ENCODE measurements at places on chromosomes 13 and 19.

GRCh38 chr19:21109116-21109515 lies 27.1 kb downstream of the ZNF714 start:
- DNase-seq: no peak

GRCh38 chr13:48978942-48979601 lies 3.4 kb downstream of the FNDC3A start:
- DNase-seq: no peak

DNA sequence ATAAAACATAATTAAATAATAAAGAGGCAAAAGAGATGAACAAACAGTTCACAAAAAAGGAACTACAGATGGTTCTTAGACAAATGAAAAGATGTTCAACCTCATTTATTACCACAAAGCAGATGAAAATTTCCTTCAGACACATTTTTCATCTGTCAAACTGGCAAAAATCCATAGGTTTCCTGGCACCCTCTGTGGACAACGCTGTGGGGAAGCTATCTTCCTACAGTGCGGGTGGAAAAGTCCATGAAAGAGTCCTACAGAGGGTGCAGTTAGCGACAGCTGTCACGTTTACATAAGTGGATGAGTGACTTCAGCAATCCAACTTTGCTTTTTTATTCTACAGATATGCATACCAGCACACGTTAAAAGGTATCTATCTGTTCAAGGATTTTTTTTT lies 30.3 kb upstream of the PDCD5 start:
- DNase-seq: no peak

GRCh38 chr13:44293374-44293773 lies 80.2 kb upstream of the SERP2 start:
- DNase-seq: no peak

- no peak for DNase-seq
These were observed 27.4 kb upstream of the TIMM44 start for GRCh38 chr19:7970716-7971448.

DNA sequence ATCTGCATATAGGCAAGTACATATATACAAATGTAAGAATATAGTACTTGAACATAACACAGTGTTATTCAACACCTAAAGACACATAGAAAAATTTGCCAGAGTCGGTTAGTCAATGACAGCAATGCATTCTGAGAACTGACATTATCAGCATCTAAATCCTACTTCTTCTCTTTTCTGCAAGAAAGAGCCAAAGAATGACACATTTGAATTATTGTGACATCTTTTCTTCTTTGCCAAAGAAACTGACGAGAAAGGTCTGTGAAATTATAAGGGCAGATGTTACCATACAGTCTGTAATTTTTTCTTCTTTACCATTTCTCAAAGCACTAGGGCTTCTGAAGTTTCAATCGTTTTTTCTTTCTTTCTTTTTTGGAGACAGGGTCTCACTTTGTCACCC lies 350.9 kb upstream of the NBEA start:
- DNase-seq: no peak

DNA sequence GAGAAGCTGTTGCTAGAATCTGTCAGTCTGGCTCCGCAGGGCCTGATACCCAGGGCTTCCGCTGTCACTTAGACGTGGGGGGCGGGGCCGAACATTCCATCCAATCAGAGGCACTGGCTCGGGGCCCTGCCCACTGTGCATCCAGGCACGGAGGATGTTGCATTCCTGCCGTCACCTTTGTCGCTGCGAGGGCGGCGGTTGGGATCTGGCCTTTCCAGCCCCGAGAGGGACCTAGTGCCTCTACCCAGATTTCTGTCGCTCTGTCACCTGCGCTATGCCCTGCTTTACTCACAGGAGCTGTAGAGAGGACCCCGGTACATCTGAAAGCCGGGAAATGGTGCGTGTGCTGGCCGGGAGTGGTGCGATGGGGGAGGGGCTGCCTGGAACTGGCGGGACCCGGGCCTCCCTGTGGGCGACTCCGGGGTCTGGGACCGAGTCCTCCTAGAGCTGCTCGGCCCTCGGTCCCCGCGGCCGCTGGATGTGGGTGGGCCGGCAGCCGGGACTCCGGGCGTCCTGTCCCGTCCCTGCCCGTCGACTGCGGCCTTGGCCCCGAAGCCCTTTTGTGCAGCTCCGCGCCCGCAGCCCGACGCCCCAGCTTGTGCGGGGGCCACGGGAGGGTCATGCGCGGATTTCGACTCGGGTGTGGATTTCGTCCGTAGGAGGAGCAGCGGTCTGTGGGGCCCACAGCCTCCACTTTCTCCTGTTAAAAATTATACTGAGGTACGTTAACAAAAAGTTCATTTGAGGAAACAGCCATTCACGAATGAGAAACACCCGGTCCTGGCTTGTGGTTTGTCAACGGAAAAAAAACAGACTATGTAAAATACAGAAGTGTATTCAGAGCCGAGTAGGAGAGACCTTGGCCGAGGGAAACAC lies at the start of gene ZNF439:
Gene ZNF439 (plus strand): TSS at position 133 of the 876 bp plus-strand sequence. CDS start 142 bp downstream, at position 275.
- peak; percentile 74 for DNase-seq

DNA sequence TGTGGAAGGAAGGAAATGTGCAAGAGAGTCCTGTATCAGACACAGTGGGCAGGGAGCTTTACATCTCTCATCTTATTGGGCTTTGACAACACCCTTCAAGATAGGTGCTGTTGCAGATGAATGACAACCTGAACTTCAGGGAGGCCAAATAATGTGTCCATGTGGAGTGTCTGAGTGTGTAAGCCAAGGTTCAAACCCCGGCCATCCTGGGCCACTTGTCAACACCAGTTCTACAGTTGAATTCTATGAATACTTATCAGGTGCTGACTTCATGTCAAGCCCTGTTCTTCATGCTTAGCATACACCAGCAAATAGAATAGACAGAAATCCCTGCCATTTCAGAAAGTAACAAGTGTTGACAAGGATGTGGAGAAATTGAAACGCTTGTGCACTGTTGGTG lies 354.4 kb downstream of the KCNRG start:
- no peak for DNase-seq

GRCh38 chr19:3366753-3367627 lies 607 bp downstream of the NFIC start:
- DNase-seq: peak; percentile 33

- no peak for DNase-seq
These were observed 1.3 kb upstream of the PTBP1 start for GRCh38 chr19:795691-796581.

DNA sequence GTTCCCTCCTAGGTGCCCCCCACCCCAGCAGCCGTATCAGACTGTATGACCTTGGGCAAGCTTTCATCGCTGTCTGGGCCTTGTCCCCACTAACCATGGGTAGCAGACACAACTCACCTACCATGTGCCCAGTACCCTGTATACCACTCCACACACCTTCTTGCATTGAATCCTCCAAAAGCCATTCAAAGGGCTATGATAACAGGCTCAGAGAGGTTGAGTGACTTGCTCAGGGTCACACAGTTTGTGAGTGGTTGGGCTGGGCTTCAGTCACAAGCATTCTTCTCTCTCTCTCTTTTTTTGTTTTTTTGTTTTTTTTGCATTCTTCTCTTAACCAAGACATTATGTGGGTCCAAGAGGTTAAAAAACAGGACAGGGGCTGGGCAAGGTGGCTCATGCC lies 2.6 kb downstream of the RASAL3 start:
- no peak for DNase-seq

GRCh38 chr19:54230031-54230430 lies 7.2 kb upstream of the LILRB3 start:
- DNase-seq: no peak

GRCh38 chr19:14167576-14168138 lies 31.3 kb upstream of the ASF1B start:
- DNase-seq: no peak

- no peak for DNase-seq
These were observed 47.7 kb upstream of the ATP12A start for GRCh38 chr13:24632382-24633121.

GRCh38 chr13:98462946-98463345 lies 114.0 kb downstream of the STK24 start:
- no peak for DNase-seq

- DNase-seq: no peak
These were observed 18.7 kb upstream of the SIAH3 start for GRCh38 chr13:45870232-45870631.

GRCh38 chr19:45195764-45196163 lies 17.2 kb downstream of the BLOC1S3 start:
- DNase-seq: no peak

- DNase-seq: no peak
These were observed 34.0 kb downstream of the GARRE1 start for GRCh38 chr19:34288381-34288780.

GRCh38 chr13:64529874-64530485 lies 2700.2 kb downstream of the PCDH9 start:
- DNase-seq: no peak

DNA sequence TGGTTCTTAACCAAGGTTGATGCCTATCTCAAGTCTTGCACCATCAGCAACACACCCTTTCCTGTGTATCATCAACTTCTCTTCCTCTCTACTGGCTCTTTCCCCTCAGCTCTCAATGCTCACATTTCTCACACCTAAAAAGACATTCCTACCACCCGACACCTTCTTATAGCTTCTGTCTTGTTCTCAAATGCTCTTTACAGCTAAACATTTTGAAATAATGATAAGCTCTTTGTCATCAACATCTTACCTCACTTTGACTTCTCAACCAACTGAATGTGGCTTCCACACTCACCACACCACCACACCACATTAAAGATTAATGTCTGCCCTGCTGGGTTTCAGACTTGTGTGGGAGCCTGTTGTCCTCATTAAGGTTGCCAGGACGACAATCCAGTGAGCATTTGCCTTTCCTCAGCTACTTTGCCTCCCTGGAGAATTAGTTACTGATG lies 67.8 kb downstream of the RXFP2 start:
- DNase-seq: no peak

- no peak for DNase-seq
These were observed 11.4 kb downstream of the NDFIP2 start for GRCh38 chr13:79492313-79492798.

GRCh38 chr19:12825254-12826131 lies 8.9 kb downstream of the RTBDN start:
- no peak for DNase-seq

DNA sequence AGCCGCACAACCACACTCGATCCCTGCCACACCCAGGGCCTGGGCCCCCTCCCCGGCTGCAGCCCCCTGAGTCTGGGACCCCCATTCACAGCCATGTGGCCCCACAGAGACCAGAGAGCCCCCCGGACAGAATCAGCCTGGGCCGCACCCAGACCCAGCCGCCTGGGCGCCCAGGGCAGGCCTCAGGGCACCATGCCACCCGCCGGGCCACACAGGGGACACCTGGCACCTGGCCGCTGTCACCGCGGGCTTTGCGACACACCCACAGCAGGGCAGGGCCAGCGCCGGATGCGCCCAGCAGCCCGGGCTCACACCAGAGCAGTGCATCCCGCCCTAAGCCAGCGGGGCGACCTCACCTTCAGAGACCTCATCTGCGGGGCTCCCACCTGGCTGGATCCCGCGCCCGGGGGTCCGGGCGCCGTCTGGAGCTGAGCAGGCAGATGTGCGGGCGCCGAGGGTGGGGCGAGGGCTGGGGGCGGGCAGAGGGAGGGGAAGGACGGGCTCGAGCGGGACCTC lies 443 bp downstream of the TBXA2R start:
- DNase-seq: peak; percentile 38

DNA sequence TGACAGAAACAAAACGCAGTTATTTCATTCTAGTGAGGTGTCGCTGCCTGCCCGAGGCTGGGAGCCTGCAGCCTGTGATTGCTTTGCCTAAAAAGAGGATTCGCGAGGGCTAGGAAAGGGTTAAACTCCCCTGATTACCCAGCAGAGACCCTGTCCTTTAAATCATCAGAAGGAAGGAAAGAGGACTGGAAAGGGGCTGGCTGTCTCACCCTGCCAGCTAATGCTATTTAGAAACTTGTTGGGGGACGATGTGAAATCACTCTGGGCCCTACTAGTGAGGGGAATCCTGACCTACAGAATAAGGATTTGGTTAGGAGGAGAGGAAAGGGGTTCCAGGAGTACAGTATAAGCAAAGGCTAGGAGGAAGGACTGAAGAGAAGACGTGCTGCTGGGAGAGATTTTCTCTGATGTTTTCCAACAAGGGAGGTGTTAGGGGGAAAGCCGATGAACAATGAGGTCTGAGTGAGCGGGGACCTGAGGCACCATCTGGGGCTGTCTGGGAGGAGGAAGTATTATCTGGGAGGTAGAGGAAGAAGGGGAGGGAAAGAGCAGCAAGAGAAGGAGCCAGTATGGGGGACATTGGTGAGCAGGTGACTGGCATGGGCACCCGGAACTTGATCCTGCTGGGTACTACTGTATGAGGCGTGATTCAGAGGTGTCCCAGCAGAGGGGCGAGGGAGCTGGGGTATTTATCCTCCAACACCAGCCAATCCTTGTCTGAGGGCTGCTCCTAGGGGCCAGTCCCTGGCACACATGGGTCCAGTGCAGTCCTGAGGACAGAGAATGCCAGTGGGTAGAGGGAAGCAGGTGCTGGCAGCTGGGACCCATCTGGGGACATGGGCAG lies 55.7 kb upstream of the PTPRS start:
- no peak for DNase-seq

DNA sequence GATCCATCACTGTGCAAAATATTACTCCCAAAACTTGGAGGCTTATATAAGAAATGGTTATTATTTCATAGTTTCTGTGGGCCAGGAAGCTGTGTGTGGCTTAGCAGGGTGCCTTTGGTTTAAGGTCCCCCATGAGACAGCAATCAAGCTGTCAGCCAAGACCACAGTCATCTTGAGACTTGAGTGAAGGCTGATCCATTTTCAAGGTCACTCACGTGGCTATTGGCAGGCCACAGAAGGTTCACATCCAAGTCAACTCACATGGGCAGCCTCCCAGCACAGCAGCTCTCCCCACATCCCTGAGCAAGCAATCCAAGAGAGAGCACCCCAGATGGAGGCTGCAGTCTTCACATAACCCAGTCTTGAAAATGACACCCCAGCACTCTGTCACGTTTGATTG lies 537.4 kb downstream of the MYO16 start:
- DNase-seq: no peak

DNA sequence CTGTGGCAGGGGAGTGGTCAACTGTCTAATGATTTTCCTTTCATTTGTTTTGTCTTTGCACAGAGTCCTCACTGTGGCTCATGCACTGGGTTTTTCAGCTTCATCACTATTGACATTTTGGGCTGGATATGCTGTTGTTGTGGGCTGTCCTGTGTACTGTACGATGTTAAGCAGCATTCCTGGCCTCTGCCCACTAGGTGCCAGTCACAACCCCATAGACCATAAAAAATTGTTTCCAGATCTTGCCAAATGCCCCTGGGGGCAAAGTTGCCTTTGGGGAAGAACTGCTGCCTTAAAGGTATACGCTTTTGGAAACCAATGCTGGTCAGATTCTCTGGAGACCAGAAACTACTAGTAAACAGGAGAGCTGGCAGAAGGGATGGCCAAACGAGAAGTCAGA lies 310.4 kb downstream of the SPRY2 start:
- DNase-seq: no peak

GRCh38 chr19:14473073-14473977 lies 1.8 kb downstream of the PTGER1 start:
- no peak for DNase-seq

- DNase-seq: no peak
These were observed 5.5 kb upstream of the ERVV-1 start for GRCh38 chr19:53008061-53008778.

DNA sequence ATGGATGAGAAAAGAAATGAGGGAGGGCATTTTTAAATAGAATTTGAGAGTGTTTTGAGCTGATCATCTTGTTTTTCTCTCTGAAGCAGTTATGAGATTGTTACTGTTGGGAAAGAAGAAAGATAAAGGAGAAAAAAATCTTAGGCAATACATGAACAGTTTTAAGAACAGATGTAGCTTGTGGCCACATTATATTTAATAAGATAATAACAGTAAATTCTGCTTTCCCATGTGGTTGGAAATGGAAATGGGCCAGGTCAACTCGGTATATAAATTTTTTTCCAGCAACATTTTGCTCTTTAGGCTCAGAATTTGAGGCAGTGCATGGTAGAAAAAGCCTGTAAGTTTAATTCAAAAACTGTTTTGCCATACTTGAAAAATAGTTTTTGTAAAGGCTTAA lies 118.7 kb downstream of the POSTN start:
- DNase-seq: no peak

Measured in NCI-H774 (cell line).